Foreskin fibroblast (primary cell): ENCODE measurements at places on chromosomes 2 and 18.

DNA sequence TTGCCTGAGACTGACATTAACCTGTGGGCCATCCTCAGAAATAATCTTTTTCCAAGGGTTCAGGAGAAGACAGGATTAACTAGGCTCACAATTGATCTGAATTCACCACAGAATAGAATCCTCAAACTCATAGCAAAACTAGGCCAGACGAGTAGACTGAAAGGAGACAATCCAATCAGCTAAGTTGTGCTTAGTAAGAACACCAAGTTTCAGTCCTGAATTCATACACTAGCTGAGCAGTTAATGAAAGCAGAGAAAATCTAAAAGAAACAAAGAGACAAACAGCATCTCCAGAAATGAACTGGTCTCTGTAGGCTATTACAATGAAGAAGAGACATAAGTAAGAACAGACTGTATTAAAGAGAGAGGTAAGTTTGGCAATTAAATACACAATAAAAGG is 89.5 kb downstream of the GORASP2 start:
- no peak for DNase-seq

DNA sequence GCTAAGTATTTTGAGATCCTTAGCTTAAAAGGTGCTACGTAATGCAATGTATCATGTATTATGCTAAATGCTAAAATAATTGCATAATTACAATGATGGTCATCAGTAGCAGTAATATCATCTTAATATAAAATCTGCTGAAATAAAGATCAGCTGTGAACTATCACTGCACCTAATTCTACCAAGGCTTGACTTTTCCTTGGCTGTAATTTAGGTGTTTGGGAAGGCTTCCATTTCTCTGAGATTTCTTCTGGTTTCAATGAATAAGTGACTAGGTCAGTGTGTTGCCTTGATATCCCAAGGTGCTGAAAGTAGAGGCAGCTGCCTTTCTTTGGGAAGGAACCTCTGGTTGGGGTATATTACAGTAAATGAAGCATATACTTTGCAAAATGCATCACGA is 376.1 kb downstream of the STK39 start:
- DNase-seq = no peak

DNA sequence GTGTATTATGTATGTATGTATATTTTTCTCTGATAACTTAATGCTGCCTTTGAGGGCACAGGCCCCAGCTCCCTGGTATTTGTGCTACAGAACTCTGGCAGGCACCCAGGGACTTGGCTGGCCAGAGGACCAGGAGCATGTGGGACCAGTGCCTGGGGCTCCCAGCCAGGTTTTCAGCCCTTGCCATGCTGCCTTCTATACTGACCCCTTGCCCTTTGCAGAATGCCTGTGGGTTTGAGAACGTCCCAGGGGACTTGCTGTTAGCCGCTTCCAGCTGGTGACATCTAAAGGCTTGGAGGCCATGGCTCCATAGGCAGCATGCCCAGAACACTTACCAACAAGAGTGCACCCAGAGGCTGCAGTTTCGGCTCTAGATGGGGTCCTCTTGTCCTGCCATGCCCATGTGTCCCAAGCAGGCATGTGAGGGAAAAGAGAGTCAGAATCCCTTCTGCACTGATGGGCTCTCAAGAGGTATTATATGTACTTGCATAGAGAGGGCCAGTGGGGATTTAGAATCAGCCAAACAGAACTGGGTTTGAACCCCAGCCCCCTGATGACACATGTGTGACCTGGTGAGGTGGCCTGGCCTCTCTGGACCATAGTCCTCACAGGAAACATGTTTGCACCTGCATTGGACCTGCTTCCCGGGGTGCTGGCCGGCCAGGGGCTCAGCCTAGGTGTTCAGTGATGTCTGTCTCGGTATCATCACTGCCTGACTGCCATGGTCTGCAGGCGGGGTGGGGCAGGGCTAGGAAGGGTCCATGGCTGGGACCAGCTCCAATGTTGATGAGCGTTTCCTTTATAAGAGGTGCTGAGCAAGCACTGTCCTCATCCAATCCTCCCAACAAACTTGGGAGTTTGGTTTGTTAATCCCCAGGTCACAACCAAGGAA is 119.2 kb upstream of the FHL2 start:
- DNase-seq = peak; percentile 57

- DNase-seq = peak; percentile 84
Measured at GRCh38 chr18:59056706-59057492, 82.8 kb upstream of the SEC11C start.

GRCh38 chr2:188659656-188660406 is 314.3 kb upstream of the COL3A1 start:
- DNase-seq = peak; percentile 69

- no peak for DNase-seq
Measured at GRCh38 chr2:127566576-127566975, 31.1 kb downstream of the MYO7B start.

- no peak for DNase-seq
Measured at GRCh38 chr18:23669804-23670405, 7.2 kb upstream of the ANKRD29 start.

DNA sequence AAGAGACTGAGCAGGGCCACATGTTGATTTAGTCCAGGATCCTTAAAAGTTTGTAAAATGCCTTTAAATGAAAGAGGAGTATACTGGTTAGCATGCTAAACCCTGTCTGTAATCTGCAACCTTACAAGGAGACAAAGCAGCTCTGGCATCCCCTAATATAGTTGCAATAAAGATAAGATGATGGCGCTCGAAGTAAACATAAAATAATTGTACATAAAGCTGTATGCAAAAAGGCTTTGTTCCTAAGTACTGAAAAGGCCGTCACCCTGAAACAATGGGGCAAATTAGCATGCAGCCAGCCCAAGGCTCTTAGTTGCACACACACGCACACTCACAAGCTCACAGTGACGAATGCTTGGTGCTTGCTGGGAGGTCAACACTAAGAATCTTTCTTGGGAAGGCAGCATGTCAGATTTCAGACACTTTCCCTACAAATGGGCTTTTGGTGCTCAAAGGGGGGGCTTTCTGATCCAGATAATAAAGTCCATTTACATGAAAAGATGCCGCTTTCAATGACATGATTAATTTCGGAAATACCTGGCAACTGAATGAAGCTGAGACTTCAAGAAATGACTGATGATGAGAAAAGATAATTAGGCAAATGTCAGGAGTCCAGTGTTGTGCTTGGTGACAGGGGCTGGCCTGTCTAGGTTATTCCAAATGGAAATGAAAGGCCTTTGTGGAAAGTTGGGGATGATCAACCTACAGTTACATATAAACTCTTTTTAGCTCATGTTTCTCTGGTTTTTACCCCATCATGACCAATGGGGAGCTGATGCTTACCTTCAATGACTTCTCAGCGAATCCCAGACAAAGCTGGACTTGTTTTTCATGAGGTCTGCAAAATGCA is 370.3 kb downstream of the MEIS1 start:
- DNase-seq = no peak

GRCh38 chr2:197452754-197453122 is 614 bp upstream of the COQ10B start:
- DNase-seq = no peak

DNA sequence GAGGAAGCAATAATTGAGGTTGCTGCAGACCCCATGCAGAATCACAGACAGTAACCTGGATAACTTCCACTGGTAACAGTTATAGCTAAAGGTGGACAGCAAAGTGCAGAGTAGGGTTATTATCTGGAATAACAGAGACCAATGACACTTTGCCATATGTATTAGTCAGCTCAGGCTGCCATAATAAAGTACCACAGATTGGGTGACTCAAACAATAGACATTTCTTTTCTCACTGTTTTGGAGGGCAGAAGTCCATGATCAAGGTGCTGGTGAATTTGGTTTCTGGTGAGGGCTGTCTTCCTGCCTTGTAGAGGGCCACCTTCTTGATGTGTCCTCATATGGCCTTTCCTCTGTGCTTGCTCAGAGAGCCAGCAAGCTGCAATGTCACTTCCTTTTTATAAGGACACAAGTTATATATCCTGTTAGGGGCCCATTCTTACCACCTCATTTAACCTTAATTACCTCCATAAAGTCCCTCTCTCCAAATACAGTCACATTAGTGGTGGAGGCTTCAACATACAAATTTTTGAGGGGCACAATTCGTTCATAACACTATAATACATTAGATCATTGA is 191.0 kb upstream of the LRP1B start:
- DNase-seq = no peak

- DNase-seq = no peak
Measured at GRCh38 chr2:38232454-38232853, 144.6 kb downstream of the ATL2 start.

DNA sequence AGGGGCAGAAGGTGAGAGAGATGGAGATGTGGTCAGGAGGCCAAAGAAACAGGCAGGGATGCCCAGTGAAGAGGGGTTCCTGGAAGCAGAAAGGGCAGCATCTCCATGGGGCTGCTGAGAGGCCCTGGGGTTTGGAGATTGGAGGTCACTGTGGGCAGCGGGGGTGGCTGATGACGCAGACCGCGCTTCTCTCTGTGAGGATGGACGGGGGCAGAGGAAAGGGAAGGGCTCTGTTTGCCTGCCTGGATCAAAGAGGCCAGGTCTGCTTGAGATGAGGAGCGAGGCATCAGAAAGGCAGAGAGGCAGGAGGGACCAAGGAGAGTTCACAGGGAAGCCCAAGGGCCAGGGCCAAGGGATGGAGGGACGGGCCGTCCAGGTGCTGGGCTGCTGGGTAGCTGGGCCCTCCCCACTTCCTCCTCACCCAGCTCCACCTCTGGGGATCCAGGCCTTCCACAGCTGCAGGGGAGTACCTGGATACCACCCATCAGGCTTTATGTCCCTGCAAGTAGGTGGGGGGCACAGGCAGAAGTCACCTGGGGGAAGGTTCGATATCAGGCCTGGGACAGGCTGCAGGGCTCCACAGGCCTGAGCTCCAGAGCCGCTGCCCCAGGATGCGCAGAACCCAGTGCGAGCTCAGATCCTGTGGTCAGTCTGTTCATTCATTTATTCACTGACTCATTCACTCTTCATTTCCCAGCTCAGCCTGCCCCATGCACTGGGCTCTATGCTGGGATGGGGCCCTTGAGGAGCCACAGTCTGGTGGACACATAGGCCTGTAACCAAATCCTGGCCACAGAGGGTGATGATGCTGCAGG is 30.6 kb downstream of the ADRA2B start:
- no peak for DNase-seq
